ENCODE measurements at places on chromosomes 2 and 18.

DNA sequence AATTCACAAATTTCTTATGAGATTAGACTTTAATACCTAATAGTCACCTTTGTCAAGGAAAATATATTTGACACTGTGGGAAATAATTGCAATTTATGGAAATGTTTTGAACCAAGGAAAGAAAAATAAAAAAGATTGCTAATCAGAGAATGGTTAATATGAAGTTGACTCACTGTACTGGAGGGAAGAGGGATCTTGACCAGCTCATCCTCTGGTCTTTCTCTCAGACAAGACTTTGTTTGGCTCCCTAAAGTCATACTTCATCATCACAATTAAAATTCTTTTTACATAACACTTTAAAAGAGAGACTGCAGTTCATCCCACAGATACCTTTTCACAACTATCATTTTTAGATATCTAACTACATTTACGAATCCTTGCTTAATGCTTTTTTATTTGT, 538.5 kb upstream of the ZEB2 start:
- DNase-seq: no peak
- no peak overlapping the region for H3K4me3 ChIP-seq

DNA sequence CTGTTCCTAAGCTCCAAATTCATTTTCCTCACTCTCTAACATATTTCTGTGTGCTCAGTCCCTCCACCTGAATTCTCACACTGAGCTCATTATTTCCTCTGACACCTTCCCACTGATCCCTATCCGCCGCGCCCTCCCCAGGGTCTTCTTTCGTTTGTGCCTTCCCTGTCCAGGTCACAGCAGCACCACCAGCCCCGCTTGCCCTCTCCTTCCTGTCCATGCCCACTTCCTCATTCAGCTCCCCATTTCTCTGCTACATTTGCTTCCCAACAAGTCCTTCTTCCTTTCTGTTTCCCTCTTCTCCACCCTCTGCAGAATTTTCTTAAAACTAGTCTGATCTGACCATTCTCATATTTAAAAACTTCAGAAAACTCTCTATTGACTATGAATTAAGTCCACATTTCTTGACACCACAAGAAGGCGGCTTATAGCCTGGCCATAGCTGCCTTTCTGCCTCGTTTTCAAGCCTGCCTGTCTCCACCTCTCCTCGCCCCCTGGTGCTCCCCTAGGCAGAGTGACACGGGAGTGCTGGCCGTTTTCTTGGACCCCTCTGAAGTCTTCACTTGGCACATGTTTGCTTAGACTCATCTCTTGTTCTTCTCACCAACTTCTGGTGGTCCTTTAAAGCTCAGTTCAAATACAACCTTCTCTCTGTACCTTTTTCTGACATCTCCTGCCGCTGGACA, 138.7 kb upstream of the BOD1L2 start:
- no peak overlapping the region for H3K4me3 ChIP-seq
- no peak for DNase-seq
- H3K27me3 ChIP-seq: no peaks in the 10 kb centered on the region
- no peak overlapping the region for H3K27ac ChIP-seq
- H3K36me3 ChIP-seq: no peaks in the 10 kb centered on the region

- H3K4me3 ChIP-seq: no peak overlapping the region
- H3K36me3 ChIP-seq: no peaks in the 10 kb centered on the region
- H3K27ac ChIP-seq: no peak overlapping the region
- peaks cover 23% of the 10 kb centered on the region for H3K27me3 ChIP-seq
Observed at GRCh38 chr18:58532972-58533371, 95.9 kb downstream of the ALPK2 start.

GRCh38 chr18:3212657-3213056, 7.1 kb downstream of the MYOM1 start:
- no peak for DNase-seq
- no peaks in the 10 kb centered on the region for H3K36me3 ChIP-seq
- H3K27me3 ChIP-seq: no peaks in the 10 kb centered on the region
- no peak overlapping the region for H3K4me3 ChIP-seq
- H3K4me1 ChIP-seq: peaks cover 12% of the 10 kb centered on the region

- H3K4me3 ChIP-seq: no peak overlapping the region
- peaks cover 46% of the 10 kb centered on the region for H3K36me3 ChIP-seq
- H3K27ac ChIP-seq: no peak overlapping the region
- H3K4me1 ChIP-seq: peaks cover 43% of the 10 kb centered on the region
Observed at GRCh38 chr2:190469771-190470170, 61.6 kb downstream of the MFSD6 start.

DNA sequence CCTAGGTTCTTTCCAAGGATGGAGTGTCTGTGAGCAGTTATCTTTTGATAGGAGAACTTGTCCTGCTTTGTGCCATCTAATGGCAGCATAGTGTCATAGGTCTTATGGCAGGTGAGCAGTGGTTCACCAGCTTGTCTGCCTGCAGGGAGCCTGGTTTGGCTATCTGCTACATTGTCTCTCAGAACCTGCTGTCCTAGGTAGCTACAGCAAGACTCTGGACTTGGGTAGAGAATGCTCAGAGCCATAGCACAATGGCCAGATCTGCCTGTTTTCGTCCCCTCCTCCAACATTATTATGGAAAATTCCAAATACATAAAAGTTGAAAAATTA, 28.3 kb downstream of the AGFG1 start:
- H3K4me3 ChIP-seq: no peak overlapping the region
- H3K27ac ChIP-seq: no peak overlapping the region
- peaks cover 36% of the 10 kb centered on the region for H3K36me3 ChIP-seq
- peaks cover 65% of the 10 kb centered on the region for H3K4me1 ChIP-seq
- no peaks in the 10 kb centered on the region for H3K27me3 ChIP-seq
- no peak for DNase-seq

DNA sequence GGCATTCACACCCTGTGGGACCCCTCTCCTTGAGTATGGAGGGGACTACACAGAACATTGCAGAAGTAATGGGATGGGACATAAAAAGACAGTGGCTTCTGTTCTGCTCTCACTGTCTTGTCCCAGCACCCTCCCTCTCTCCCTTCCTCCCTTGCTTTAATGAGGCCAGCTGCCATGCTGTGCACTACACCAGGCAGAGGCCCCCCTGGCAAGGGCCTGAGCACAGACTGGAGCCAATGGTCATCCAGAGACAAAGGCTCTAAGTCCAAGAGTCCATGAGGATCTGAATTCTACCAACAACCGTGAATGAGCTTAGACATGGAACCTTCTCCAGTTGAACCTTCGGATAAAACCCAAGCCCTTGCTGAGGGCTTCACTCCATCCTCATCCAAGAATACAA, 263.0 kb downstream of the NDUFA10 start:
- H3K4me1 ChIP-seq: peaks cover 5% of the 10 kb centered on the region
- H3K4me3 ChIP-seq: no peak overlapping the region
- no peak for DNase-seq

GRCh38 chr2:231063347-231063746, 6.7 kb downstream of the PSMD1 start:
- no peak overlapping the region for H3K4me3 ChIP-seq
- no peak overlapping the region for H3K27ac ChIP-seq
- DNase-seq: no peak
- peaks cover 32% of the 10 kb centered on the region for H3K4me1 ChIP-seq
- H3K36me3 ChIP-seq: peaks cover 45% of the 10 kb centered on the region

GRCh38 chr18:73719611-73720010, 428.0 kb downstream of the FBXO15 start:
- H3K4me1 ChIP-seq: no peaks in the 10 kb centered on the region
- H3K36me3 ChIP-seq: no peaks in the 10 kb centered on the region
- no peak overlapping the region for H3K4me3 ChIP-seq
- no peak overlapping the region for H3K27ac ChIP-seq

Data from activated CD4-positive, alpha-beta T cell treated with anti-CD3 and anti-CD28 coated beads for 36 hours (primary cell).